ENCODE measurements at places on chromosomes 7 and 10.

- DNase-seq, result peak; percentile 56
These were observed 9.2 kb upstream of the CPA1 start for GRCh38 chr7:130371046-130371445.

- DNase-seq, result peak; percentile 59
These were observed 3.0 kb downstream of the NUP42 start for GRCh38 chr7:23184709-23185359.

DNA sequence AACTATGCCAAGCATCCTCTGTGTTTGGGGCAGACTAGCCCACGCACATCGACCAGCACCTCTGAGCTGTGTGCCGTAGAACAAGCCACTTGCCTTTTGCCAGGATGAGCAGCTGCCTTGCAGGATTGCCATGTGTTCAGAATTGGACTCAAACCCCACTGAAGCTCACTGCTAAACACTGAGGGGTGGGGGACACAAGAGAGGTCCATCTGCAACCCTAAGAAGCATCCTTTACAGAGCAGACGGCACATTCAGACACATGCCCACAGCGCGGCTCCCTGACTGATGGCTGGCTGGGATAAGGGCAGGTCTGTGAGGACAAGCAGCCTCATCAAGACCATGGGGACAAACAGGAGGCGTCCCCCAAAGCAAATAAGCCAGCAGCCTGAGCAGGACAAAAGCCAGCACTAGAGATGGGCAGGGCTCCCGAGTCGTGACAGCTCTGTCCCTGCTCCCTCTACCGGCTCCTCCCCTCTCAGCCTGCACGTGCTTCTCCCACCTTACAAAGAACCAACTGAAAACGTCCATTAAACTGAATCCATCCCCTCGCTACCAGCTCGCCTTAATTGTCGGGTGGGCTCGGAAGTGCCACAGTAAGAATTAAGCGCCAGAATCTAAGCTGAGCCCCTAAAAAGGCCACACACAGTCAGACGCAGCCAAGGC lies 114.2 kb downstream of the PRKAG2 start:
- no peak for DNase-seq

GRCh38 chr10:110708776-110709443 lies 64.8 kb downstream of the RBM20 start:
- DNase-seq, result no peak

- no peak for DNase-seq
These were observed 326.0 kb upstream of the NPSR1 start for GRCh38 chr7:34332006-34332405.

GRCh38 chr7:98252425-98253054 lies 508 bp upstream of the TECPR1 start:
- DNase-seq, result no peak

GRCh38 chr7:6271694-6272440 lies 557 bp downstream of the CYTH3 start:
- DNase-seq, result no peak

- DNase-seq, result no peak
These were observed 19.9 kb upstream of the GGCT start for GRCh38 chr7:30524545-30524944.

DNA sequence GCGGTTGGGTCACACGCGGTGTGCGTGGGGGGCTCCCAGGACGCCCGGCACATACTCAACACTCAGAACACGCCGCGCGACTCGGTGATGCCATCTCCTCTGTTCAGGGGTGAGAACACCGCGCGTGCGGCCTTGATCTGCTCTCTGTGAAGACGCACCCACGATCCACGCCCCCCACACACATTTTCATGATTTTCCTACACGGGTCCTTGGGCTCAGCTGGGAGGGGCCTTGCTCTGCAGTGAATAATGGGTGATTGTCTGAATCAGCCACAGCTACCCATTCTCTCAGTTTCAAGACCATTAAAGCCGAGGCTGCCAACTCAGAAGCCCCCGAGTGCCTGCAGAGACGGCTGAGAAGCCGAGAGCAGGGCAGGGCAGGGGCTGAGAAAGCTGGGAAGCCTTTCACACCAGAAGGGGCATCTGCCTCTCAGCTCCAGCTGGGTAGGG lies 54.3 kb upstream of the PDGFA start:
- no peak for DNase-seq

DNA sequence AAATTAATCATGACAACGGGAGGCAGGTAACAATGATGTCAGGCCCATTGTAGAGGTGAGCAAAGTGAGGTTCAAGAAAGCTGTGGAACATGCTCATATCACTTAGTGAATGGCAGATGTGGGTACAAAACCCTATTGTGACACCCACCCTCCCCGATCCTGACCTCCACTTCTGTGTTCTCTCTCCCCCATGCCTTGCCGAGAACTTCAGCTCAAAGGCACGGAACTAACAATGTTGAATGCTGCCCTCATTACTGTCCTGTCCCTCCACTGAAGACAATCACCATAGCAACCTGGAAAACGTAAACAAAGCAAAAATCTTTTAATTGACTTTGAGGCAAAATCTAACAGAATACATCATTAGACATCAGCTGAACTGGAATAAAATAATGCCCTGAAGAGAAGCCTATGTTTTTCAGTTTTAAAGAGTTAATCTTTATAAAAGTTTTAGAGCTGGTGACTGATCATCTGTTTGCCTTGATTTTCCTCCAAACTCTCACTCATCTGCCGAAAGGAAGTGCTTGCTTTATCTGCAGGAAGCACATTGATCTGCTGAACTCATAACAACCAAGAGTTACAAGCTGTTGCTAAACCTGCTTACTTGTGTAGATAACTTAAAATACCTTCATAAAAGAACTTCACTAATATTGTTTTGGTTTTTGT lies 133.6 kb downstream of the CUBN start:
- no peak for DNase-seq

GRCh38 chr7:94418851-94419250 lies 24.2 kb downstream of the COL1A2 start:
- DNase-seq, result peak; percentile 24

DNA sequence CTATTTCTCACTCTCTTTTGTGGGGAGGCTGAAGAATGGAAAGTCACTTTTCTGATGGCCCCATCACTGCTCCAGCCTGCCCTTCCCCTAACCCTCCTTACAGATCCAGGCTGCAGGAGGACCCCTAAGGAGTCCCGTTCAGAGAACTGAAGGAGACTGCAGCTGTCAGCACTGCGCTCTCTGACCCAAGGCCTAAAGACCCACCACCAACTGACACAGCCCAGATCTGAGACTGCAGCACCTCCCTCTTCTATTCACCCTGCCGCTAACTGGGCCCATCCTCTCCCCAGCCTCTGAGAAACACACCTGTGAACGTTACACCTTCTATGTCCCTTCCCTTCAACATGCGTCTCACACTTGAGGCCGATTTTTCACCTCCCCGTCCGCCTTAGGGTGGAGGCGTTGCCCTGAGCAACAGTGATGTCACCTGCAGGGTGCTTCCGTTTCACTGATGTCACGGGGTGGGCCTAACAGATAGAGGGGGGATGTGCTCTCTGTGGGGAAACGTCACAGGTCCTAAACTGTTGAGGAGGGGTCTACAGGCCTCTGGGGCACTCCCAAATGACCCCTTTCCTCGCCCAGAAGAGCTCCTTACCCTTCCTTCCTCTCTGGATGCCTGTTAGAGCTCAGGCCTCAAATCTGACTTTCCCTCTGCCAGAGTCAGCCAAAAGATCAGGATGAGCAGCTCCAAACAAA lies 5.1 kb downstream of the ITPRIP start:
- DNase-seq, result no peak

DNA sequence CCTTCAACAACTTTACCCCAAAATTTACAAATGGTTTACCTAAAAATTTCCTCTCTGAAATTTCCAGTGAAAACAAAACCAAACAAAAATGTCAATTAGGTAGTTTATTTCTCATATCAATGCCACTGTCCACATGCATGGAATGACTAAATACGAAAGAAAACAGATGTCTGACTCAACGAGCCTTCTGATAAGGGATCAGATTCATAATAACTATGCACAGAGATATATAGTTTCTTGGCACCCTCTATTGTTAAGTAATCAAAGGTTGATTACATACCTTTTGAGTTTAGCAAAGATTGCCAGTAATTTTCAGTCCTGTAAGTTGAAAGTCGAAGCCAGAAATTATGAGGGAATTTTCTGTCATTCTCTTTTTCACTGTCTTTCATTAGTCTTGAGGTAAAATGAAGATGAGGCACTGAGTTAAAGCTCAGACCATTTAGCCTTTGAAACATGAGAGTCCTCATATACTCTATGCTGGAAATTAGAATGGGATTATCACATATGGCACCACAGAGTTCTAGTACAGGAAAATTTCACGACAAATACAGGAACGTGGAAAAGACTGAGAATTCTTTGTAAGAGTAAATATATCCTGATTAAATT lies 519.1 kb upstream of the ANKRD30A start:
- DNase-seq, result no peak

DNA sequence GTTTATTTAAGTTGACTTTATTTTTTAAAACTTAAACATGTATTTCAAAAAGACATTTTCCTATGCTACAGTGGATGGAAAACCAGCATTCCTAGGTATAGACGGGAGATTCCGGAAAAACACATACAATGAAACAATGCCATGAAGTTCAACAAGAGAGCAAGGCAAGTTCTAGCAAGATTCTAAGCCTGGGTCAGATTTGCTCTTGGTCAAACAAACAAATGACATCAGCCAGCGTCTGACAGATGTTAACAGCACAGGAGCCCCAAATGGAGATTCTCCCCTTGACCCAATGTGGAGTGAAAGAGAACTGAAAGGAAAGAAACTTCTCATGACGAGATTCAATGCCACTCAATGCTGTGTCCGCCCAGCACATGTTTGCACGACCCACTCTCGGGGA lies 149.9 kb downstream of the NEURL1 start:
- DNase-seq, result no peak

GRCh38 chr7:88254721-88255424 lies 35.0 kb upstream of the SRI start:
- DNase-seq, result peak; percentile 15

DNA sequence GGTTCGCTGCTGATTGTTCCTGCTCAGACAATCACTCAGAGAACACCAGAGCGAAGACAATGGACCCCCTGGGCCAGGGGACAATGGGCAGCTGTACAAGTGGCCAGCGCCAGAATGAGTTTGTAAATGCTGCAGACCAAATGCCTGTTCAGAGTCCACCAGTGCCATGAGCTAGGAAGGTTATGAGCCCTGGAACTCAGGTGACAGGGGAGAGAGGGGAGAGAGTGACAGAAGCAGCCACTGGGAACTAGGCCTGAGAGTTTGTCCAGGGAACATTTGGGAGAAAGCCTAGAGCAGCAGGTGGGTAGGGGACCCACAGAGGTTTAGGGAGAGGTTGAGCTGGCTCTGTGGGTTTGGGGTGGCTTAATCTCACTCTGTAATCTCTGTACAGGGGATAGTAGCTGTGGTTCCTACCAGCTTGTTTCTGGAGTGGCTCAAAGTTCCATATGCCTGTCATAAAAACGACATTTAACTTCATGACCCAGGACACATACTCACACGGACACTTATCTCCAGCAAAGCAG lies 60.4 kb downstream of the C10orf105 start:
- DNase-seq, result no peak

DNA sequence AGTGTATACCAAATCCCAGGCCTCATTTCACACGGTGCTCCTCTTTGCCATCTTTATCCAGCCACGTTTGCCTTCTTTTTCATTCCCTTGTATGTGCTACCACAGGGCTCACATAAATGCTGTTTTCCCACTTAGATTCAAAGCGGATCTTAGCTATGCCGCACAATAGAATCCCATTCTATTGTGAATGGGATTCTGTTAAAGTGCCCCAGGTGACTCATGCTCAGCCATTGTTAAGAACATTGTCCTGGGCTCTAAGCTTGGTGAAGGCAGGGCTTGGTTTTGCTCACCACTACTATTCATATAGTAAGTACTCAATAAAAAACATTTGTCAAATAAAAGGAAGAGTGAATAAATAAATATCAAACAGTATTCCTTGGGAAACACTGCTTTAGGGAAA lies 72.3 kb upstream of the PHYHIPL start:
- DNase-seq, result no peak

GRCh38 chr7:99409806-99410205 lies 1.0 kb downstream of the BUD31 start:
- no peak for DNase-seq

GRCh38 chr7:20642166-20642565 lies 26.7 kb downstream of the ABCB5 start:
- DNase-seq, result peak; percentile 43

- DNase-seq, result peak; percentile 29
These were observed 72.2 kb downstream of the DAGLB start for GRCh38 chr7:6375348-6376101.

GRCh38 chr7:158055726-158056510 lies 531.7 kb downstream of the PTPRN2 start:
- DNase-seq, result no peak

DNA sequence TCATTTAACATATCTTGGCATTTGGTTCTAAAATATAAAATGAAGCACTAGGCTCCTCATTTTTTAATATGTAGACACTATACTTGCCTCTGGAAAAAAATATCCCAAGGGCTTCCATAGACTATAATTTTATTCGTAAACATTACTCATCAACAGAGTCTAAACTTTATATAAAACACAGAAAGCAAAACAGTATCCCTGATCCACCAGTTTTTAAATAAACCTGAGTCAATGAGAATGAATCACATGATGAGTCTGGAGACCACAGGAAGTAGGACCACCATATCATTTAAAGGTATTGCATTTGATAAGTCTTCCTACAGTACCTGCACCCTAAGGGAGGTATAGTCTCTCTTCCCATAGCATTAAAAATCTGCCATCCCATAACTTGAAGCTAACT lies 228.0 kb downstream of the DGKI start:
- DNase-seq, result no peak

- DNase-seq, result peak; percentile 18
These were observed 73.7 kb upstream of the ODAD2 start for GRCh38 chr10:28072573-28072972.

- DNase-seq, result no peak
These were observed 548.8 kb upstream of the KCND2 start for GRCh38 chr7:119724041-119724792.

DNA sequence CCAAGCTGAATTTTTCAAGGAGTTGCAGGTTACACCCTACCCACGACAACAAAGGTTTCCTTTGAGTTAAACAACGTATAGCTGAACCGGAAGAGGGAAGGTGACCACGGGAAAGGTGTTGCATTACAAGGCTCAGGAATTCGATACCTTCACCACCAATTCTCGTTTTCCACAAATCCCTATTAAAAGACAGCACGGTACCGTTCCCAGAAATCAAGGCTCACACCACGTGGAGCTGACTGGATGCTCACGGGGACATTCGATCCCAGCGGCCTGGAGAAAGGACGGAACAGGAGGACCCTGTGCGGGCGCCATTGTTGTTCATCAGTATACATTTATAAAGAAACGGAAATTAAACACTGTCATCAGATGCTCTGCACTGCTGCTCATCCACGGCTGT lies 56.4 kb downstream of the CTBP2 start:
- no peak for DNase-seq

DNA sequence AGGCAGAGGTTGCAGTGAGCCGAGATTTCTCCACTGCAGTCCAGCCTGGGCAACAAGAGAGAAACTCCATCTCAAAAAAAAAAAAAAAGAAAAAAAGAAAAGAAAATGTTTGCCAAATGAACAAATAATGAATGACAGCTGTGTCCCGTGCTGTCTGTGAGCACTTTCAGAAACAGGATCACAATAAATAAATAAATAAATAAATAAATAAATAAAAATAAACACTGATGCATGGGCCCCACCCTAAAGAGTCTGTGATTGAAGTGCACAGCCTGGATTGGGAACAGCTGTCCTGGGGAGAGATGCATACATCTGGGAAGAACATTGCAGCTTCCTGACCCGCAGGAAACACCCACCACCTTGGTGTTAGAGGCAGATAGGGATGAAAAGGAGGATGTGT lies 123.6 kb downstream of the NPTX2 start:
- DNase-seq, result no peak
